ENCODE measurements at places on chromosomes 16 and 17.
A peak's percentile ranks its signal among the peaks of the same experiment; 100 is the strongest.

DNA sequence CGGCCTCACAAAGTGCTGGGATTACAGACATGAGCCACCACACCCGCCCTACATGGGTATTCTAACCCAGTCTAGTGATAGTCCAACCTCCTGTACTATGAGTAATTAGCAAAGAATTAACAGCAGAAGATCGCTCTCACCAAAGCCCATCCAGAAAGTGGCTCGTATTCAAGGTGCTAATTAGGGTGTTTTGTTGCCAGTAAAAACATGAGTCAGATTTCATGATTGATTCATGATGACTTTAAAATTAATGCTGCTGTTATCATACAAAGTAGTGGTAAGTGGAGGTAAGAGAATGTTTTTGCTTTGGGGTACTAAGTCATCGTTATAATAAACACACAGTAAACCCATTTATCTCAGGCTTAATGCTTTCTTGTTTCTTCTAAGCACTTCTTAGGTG lies 428.8 kb downstream of the WWOX start:
- DNase-seq, result no peak

GRCh38 chr16:17374668-17375255 lies 96.0 kb downstream of the XYLT1 start:
- no peak for DNase-seq

- DNase-seq, result no peak
Observed at GRCh38 chr17:61393904-61394629, 5.6 kb upstream of the TBX2 start.

- DNase-seq, result no peak
Observed at GRCh38 chr17:39576187-39576586, 31.5 kb downstream of the NEUROD2 start.

DNA sequence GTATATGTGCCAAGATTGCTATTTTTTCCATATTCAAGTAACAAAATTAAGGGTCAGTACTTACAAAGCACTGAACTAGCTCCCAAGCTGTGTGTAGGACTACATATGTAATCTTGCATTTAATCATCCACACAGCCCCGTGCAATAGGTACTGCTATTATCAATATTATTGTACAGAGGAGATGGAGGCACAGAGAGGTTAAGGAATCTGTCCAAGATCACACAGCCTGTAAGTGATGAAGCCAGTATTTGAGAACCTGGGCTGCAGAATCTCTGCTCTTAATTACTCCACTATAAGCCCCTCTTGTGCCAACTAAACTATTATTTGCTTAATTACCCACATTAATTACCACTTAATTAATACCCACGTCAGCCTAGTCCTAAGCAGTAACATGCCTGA lies 134.1 kb downstream of the KATNIP start:
- no peak for DNase-seq

DNA sequence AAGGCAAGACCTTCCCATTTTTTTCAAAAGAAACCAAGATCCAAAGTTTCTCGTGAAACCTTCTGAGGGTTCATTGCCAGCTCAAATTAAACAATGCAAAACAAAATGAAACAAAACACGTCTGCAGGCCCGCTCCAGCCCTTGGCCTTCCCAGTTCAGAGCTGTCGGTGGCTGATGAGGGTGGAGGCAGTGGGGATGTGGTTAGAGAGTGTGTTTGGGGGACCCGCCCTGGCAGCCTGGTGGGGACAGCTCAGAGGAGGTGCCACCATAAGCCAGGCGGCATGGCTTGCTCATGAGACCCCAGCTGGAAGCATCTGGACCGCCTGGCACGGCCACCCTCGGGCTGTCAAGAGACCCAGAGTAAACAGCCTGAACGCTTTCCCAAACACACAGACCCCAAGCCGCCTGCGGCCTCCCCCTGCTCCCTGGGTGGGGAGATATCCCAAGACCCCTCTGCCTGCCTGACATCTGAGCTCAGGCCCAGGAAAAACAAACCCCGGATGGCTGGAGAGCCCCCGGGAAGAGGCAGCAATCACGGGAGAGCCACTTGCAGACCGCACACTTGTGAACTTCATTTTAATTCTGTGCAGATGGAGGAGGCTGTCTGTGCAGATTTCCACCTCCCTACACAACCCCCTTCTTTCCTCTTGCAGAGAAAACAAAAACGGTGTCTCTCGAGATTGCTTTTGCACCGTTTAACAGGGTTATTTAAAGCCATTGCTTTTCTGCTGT lies 35.4 kb upstream of the LITAF start:
- DNase-seq, result peak; percentile 33

DNA sequence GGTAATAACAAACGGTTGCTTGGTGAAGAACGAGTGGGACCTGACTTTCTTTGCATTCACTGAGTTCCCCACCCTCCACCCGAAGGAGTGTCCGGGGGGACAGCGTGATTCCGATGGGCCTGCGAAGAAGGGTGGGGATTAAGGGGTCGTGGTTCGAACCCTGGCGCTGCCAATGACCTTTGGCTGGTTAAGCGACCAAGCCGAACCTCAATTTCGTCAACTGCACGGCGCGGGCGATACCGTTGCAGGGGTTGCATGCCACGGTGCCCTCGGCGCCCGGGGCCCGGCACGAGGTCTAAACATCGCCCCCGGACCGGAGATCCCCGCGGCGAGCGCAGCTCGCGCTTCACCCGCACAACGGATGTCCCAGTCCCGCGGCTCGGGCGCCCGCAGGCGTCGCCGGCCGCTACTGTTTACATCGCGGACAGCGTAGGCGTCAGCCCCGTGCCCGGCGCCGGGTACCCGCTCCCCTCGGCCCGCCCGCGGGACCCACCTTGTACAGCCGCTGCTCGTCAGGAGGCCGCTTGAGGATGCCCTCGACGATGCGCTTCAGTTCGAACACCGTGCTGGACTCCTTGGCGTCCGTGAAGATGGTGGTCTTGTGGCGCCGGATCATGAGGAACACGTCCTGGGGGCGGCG lies 460 bp downstream of the ELOB start:
- DNase-seq, result no peak

DNA sequence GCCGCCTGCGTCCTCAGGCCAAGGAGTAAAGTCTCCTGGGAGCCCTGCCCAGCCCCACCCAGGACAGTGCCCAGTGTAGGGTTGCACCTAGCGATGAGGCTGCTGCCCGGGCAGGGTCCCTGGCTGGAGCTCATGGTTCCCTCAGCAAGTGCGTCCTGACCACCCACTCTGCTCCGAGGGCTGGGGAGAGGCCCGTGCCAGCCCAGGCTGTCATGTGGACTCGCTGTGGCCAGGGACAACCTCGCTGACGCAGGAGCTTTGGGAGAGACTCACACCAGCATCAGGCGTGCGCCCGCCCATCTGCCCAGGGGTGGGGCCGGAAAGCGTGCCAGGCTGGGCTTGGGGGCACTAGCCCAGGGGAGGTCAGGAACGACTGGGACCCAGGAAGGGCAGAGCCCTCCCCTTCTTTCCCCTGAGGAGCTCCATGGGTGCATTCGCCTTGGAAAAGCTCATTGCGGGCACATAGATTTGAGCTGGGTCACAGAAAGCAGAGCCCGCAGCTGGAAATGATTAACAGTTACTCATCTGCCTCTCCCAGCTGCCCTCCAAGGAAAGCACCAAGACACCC lies 19.7 kb downstream of the DPEP1 start:
- no peak for DNase-seq

DNA sequence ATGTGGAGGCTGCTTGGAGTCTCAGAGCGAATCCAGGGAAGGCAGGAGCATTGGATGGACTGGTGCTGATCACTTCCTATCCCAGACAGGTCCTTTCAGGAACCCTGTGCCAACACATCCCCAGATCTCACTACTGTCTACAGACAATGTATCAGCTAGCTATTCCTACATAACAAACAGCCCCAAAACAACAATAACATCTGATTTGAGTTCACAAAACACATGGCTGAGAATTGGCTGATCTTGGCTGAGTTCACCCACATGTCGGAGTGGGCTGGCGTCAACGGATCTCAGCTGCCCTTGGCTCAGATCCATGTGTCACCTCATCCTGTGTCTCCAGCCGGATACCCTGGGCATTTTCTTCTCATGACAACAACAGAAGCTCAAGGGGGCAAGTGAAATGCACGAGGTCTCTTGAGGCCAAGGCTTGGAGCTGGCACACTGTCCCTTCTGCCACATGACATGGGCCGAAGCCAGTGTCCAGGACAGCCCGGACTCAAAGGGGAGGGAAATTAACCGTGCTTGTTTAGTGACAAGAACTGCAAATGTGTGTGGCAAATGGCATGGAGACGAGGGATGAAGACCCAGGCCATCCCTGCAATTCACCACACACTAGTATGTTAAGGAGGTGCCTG lies 18.7 kb downstream of the SNX20 start:
- no peak for DNase-seq
